Lower leg skin (tissue), 4 donors: ENCODE measurements at places on chromosomes 2 and 18. TPM values are rescaled to one million over a fixed set of nuclear protein-coding genes. Genes with fewer than 3 reads are reported as not detected.

- no peak for DNase-seq
Measured at GRCh38 chr2:209138079-209138478, 285.8 kb upstream of the MAP2 start.

- DNase-seq, result peak; percentile 57
Measured at GRCh38 chr2:233079473-233079877, 19.3 kb downstream of the INPP5D start.

DNA sequence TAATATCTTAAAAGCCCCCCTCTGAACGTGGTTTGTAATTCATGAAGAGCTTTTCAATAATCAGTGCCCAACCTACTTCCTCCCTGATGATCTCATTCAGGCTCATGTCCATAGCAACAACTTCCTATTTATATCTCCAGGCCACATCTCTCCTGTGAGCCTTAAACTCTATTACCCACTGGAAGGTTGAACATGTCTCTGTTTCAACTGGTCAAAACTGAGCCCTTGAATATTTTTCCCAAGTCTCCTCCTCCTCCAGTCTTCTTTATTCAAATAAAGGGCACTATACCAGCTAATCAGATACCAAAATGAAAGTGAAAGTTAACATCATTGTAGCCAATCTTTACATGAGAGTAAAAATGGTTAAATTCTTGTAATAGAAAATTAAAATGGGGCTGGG is 63.7 kb upstream of the ITGA4 start:
- no peak for DNase-seq

ST6GAL2 gene
- total RNA-seq, result 0.84 TPM

PCARE gene
- not detected for total RNA-seq

DNA sequence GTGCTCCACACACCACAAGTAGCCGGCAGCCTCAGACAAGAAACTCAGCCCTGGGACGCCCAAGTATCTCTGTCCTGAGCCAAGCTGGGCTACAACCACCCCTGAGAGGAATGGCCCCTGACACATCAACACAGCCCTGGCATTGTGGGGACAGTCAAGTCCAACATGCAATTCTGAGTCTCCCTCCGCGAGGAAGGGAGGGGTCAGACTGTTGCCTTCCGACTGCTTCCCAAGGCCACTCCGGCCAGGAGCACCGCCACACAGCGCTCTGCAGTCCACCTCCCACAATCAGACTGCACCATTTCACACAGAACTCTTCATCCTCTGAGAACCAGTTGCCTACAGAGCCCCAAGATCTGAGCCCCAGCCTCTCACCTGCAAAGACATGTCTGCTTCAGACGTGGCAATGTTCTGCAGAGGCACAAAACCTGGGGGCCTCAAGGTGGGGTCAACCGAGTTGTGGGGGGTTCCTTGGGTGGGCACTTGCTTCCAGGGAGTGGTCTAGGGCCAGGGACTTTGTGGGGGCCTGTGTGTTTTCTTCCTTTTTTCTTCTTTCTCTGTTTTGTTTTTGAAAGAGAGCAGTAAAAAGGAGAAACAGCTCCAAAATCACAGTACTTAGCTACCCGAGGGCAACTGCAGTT is 76.7 kb upstream of the SALL3 start:
- peak; percentile 68 for DNase-seq

RSAD2 gene
- 1.5 TPM for total RNA-seq

- no peak for DNase-seq
Measured at GRCh38 chr2:229514273-229514895, 200.0 kb downstream of the DNER start.

GRCh38 chr2:222613715-222614331 is 42.1 kb downstream of the FARSB start:
- DNase-seq, result no peak

DNA sequence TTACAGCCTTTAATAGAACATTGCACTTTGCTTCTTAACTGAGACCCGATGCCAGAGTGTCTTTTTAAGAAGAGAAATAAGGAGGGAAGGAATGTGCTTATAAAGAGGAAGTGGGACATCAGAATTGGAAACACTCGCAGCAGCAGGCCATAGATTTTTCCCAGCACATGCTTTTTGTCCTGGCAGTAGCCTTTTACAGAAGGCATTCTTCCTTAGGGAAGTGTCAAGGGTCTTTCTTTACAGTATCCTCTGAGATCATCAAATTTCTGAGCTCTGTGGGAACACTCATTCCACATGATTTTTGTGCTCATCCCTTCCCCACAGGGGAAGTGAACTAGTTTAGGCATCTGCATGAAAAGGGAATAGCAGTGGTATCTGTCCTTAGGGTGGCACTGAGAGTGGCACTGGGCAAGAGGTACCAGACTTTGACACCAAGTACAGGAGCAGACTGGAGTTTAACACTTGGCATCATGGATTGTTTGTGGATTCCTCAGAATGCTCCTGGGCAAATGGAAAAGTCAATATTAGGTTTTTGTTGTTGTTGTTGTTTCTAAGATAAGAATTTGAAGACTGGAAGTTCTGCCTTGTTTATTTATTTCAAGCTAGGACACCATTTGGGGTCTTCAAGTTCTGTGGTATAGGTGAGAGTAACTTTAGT is 4.1 kb downstream of the MYO1B start:
- no peak for DNase-seq

SULT1C4 gene
- 1.1 TPM for total RNA-seq

- DNase-seq, result no peak
Measured at GRCh38 chr18:33583901-33584300, 5.9 kb downstream of the ASXL3 start.

ANKRD39 gene
- total RNA-seq, result 14.1 TPM

DNA sequence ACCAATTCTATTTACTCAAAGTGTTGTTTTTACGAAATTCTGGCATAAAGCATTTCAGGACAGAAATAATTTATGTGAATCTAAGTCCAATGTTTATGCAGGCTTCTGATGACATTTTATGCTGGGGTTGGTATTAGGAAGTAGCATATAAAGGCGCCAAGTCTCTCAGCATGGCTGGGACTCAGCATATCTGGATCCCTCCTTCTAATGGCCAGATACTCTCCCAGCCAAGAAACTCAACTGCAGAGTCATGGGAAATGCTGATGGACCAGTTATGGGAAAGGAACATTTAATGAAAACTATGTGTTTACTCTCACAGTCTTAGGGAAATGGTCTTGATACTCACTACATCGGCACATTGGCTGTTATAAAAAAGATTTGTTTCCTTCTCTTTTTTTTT is 392.2 kb downstream of the ARHGAP15 start:
- DNase-seq, result no peak

HOXD8 gene
- total RNA-seq, result 7.3 TPM

DNA sequence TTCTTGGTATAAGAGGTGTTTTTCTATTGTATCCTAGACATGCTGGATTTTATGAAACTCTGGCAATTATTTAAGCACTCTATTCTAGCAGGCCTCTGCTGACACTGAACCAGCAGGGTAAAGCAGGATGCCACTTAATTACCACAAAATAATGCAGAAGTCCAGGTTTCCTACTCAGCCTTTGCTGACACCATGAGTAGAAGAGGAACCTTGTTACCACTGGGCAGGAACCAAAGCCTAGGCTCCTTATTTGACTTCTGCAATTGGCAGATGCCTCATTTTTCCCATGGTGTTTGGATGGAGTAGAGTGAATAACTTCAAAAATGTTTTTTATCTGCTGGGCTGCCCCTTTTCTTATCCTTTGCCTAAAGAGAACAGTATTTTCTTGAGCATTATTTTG is 60.8 kb downstream of the THNSL2 start:
- DNase-seq, result no peak

IAH1 gene
- total RNA-seq, result 35.7 TPM

TSPYL6 gene
- total RNA-seq, result not detected

- peak; percentile 70 for DNase-seq
Measured at GRCh38 chr2:2642906-2643890, 312.1 kb upstream of the MYT1L start.

GPR39 gene
- 2.1 TPM for total RNA-seq
